Right renal pelvis (tissue), 4 donors: ENCODE measurements at places on chromosomes 11 and 22. TPM values are rescaled to one million over a fixed set of nuclear protein-coding genes. Genes with fewer than 3 reads are reported as not detected.

DNA sequence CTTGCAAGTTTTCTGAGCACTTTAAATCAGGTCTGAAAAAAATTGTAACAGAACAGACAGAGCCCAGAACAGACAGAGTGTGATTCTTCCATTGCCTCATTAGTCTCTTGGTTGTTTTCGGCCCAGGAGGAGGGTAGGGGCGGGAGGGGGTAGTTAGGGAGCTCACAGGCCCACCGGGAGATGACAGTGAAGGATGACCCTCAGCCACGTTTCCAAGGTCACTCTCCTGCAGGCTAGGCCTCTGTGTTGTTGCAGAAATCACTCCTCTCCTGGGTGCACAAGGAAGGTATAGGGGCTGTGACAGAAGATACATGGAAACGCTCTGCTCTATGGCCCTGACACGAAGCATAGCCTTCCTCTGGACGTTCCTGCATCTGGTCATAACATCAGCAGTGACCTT is 69.3 kb downstream of the ABTB2 start:
- DNase-seq, result no peak

- DNase-seq, result no peak
Observed at GRCh38 chr11:1109101-1109917, 34.6 kb downstream of the MUC2 start.

DNA sequence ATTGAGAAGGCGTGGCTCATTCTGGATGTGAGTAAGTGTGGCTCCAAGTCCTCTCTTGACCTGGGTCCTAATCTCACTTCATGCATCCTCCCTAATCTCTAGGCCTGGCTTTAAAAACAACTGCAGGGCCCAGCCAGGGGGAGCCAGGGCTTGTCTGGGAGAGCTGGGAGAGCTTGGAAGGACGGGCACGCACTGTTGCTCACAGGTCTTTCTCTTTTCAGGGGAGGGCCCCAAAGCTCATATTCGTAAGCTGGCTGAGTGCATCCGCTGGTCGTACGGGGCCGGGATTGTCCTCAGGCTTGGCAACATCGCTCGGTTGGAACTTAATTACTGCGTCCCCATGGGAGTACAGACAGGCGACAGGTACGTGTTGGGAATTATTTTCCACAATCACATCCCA is 34.1 kb upstream of the PARVB start:
- no peak for DNase-seq

Gene THRSP
- polyA plus RNA-seq, result 0.44 TPM

Gene TMEM179B
- 69.9 TPM for polyA plus RNA-seq

GRCh38 chr22:28594076-28594796 is 85.4 kb downstream of the TTC28 start:
- DNase-seq, result no peak

Gene CHRDL2
- 0.46 TPM for polyA plus RNA-seq

Gene GRM5
- polyA plus RNA-seq, result 0.19 TPM

GRCh38 chr11:2461956-2462542 is 17.2 kb downstream of the KCNQ1 start:
- no peak for DNase-seq

GRCh38 chr11:27187848-27188621 is 147.4 kb downstream of the BBOX1 start:
- no peak for DNase-seq

- DNase-seq, result no peak
Observed at GRCh38 chr11:61480261-61480993, 28.1 kb upstream of the LRRC10B start.

Gene ARHGAP32
- 20.2 TPM for polyA plus RNA-seq

DNA sequence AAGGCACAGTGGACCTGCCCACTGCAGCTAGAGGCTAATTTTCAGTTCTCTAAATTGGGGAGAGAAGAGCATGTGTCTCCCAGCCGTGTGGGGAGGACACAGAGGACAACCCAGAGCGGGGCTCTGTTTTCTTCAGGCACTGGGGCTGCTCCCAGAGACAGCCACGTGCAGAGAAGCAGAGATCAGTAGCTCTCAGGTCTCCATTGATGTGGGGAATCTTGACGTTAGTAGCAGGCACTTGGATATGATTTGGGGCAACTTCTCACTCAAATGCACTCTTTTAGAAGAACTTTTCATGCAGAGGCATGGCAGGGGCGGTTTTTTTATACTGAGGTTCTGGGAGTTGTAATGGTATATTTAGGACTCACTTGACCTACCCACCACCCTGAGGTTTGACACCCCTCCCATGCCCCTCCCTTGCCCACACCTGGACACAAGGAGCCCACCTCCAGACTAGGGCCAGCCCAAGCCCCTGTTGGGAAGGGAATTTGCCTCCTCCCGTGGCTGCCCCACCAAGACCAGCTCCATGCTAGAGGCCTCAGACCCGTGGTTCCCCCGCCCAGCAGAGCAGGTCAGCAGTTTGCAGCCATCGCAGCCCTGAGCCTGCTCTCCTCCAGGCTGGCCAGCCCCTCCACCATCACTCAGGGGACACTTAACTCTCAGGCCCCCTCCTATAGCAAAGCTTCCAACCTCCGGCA is 94.2 kb upstream of the RTL6 start:
- no peak for DNase-seq

- no peak for DNase-seq
Observed at GRCh38 chr22:17726006-17726927, 48.0 kb downstream of the BID start.

DNA sequence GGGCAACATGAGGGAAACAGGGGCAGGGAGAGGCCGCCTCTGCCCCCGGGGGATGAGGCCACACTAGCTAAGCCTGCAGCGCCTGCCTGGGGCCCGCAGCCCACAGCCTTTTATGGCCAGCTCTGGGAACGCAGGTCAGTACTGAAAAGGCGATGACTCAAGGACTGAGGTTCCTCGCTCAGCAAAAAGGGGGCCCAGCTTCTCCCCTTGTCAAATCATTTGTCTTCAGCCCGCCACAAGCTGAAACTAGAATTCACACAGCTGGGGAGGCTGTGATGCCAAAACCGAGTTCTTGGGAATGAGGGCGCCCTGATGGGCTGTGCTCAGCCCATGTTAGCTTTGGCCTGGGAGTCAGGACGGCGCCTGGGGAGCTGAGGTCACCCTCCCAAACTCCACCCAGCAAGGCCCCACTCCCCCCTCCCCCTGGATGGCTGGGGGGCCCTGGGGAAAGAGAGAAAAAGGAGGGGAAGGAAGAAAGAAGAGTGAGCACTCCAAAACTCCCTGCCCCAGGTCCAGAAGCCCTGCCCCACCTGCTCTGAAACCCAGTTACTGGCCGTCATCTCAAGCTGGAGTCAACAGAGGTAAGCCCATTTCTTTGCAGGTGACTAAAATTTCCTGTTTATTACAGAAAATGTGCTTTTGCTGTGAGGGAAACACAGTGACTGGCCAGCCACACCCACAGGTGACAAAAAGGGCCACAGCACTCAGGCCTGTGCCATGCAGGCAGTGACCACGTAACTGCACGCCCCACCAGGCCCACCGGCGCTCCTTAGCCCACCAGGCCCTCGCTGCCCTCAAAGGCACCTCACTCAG is 13.7 kb downstream of the EHD1 start:
- no peak for DNase-seq

DNA sequence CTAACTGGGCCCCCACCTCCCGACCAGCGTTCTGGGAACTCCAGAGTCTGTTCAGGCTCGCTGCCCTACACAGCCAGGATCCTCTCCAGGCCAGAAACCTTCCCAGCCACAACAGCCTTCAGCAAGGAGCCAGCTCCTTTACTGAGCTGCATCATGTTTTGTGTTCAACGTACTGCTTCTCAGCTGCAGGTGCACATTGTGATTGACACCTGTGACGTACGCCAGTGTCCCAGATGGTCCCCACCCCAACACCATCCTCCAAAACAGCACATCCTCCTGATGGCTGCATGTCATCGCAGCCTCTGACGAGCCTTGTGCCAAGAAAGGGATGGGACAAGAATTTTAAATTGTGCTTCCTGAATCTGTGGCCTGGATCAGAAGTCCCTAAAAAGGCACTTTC is 117.5 kb downstream of the SPATA19 start:
- no peak for DNase-seq

GRCh38 chr11:42992594-42992993 is 319.2 kb upstream of the API5 start:
- DNase-seq, result no peak

DNA sequence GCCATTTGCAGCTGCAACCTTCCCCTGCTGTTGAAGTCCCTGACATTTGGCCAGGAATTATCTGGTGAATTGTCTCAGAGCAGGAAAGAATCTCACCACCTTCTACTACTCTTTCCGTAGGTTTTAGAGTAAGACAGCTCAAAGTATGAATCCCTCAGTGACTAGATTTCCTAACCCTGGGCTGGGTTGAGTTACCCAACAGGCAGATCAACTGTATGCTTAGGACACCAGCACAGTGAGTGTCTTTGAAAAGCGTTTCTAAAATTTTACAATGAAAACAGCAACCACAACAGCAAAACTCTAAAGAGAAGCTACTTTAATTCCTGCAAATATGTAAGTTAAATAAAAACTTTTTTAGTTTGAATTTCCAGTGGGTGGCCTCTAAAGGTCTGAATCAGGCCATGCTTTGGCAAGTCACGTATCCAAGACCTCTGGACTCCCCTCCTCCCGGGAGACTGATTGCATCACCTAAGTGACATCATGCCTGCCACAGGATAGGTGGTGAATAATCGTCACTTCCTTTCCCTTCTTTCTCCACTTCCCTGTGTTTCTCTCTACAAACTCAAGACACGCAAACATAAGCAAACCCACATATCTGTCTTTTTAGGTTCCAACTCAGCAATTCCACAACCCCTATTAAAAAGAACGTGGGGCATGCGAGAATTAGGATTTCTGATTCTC is 7.8 kb downstream of the OR8B12 start:
- no peak for DNase-seq

DNA sequence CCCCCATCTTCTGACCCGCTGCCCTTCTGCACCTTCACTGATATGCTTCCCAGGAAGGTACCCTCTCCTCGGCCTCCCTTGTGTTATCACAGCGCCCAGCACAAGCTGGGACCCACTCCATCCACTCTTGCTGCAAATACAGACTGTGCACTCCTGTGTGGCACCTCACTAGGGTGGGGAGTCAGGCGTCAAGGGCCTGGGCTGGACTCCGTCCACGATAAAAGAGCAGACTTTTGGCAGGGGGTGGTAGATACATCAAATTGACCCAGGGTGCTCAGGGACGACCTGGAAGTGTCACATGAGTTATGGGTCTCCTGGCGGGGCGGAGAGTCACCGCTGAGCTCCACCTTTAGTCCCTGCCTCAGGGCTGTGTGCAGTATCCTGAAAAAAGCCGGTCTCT is 908 bp downstream of the TRPM5 start:
- DNase-seq, result no peak

Gene EPS8L2
- 147 TPM for polyA plus RNA-seq

Gene CCDC82
- 49.2 TPM for polyA plus RNA-seq

Gene BAIAP2L2
- polyA plus RNA-seq, result 7.1 TPM

- DNase-seq, result no peak
Observed at GRCh38 chr22:27207907-27208306, 550.5 kb downstream of the MIAT start.

- no peak for DNase-seq
Observed at GRCh38 chr11:112999520-112999919, 38.3 kb downstream of the NCAM1 start.

Gene FERMT3
- 5.0 TPM for polyA plus RNA-seq

- DNase-seq, result no peak
Observed at GRCh38 chr11:35111161-35112055, 27.6 kb upstream of the CD44 start.

GRCh38 chr11:108111126-108111525 is 10.2 kb upstream of the ACAT1 start:
- DNase-seq, result no peak

Gene DDI1
- not detected for polyA plus RNA-seq

GRCh38 chr11:91730620-91731019 is 494.0 kb upstream of the FAT3 start:
- DNase-seq, result no peak

GRCh38 chr11:77530879-77531278 is 57.0 kb upstream of the PAK1 start:
- no peak for DNase-seq

DNA sequence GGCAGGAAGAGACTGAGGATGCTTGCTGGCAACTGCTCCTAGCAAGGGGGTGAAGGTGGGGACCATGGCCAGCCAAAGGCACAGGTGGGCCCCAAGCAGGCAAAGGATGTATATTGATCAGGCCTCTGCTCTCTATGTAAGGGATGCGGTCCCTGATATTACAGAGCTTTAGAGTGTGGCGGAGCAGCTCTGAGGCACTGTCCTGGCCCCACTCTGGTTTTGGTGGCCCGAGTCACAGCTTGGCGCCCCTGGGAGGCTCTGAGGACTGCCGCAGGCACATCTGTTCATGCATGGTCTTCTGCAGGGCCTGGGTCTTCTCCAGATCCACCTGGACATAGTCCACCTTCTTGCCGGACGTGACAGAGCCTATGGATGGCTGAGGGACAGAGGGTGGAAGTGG is 45.5 kb downstream of the GAB4 start:
- no peak for DNase-seq

Gene OR56A3
- polyA plus RNA-seq, result 0.05 TPM

DNA sequence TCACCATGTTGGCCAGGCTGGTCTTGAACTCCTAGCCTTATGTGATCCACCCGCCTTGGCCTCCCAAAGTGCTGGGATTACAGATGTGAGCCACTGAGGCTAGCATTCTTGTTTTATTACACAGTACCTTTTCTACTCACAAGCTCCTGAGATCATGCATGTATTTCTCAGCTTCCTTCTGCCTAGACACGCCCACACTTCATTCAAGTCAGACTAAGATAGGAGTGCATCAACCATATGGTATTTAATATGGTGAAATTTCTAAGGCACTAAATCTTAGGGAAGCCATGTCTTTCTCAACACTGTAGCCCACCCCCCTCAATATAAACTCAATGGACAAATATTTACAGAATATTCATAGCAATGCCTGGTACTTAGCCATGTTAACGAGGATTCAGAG is 62.1 kb downstream of the SLC25A17 start:
- no peak for DNase-seq

Gene OR2D2
- not detected for polyA plus RNA-seq

GRCh38 chr11:123839131-123839530 is 33.0 kb upstream of the OR6M1 start:
- no peak for DNase-seq

Gene LDLRAD3
- 23.7 TPM for polyA plus RNA-seq

DNA sequence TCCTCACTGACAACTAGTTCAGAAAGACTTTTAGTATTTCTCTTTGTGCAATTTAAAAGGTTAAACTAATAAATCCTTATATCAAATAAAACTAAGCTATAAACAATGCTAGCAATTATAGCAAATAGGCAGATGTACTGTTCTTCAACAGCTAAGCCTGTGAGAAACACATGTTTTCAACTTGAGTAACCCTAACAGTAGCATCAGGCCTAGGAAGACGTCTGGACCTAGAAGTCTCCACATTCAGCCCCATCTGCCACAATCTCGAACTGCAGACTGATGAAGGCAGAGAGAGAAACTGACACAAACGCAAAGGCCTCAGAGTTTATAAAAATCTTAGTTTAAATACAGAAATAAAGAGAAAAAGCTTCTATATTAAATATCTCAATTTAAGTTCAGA is 2.5 kb downstream of the ST13 start:
- DNase-seq, result no peak

- no peak for DNase-seq
Observed at GRCh38 chr11:31397239-31397834, 27.7 kb downstream of the DNAJC24 start.

Gene PLAAT5
- polyA plus RNA-seq, result 0.53 TPM

GRCh38 chr11:16028419-16028818 is 327.9 kb downstream of the SOX6 start:
- DNase-seq, result no peak
